Stimulated activated CD4-positive, alpha-beta T cell treated with anti-CD3 and anti-CD28 coated beads, TNF-alpha, amount 100 ng/mL, for 4 hours (primary cell): ENCODE measurements at places on chromosomes 2 and 18.

- DNase-seq: no peak
Observed at GRCh38 chr18:68842951-68843350, 45.1 kb downstream of the CCDC102B start.

DNA sequence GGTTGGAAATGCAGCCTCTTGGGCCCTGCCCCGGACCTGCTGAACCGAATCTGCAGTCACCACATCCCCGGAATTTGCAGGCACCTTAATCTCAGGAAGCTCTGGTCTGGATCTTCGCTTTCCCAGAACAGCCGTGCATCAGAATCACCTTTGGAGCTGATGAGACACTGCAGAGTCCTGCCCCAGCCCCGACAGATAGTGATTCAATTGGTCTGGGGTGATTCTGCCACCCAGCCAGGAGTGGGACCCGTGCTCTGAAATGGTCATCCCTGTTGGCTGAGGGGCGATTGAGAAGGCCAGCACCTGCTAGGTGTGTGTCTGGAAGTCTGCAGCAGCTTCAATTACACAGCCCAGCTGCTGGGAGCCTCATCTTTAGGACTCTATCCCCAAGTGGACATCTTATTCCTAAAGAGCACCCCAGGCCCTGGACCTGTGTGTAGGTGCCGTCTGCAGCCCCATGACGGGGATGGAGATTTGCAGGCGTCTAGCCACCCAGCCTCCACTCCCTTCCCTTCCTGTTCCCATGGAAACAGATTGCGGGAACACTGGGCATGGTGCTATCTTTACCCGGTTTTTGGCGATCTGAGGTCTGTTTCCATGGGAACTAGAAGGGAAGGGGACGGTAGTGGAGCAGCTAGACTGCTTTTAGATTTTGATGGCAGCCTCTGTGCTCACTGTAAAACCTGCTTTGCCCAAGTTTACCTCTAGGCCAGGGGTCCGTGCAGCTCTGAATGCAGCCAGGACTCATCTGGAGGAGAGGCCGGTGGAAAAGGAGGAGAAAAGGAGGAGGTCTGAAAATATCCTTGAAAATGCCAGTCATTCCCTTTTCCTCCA lies 156.1 kb downstream of the LDLRAD4 start:
- no peak for DNase-seq

DNA sequence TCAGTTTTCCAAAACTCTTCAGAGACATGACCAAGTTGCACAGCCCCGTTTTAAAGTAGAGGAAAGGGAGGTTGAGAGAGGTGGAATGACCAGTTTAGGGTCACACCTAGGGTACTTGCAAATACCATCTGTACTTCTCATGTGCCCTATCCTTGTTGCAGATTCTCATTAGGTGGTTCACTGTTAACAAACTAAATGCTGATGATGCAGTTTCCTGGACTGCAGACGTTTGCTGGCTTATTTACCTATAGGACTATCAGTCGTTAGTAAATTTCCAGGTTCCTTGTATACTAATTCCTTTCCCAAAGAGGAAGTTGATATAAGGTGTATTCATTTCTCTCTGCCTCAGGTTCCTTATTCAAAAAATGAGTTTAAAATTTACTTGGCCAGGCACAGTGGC lies 1.4 kb downstream of the FARP2 start:
- no peak for DNase-seq

- DNase-seq: no peak
Observed at GRCh38 chr2:95377216-95378123, 25.0 kb upstream of the FAHD2A start.
